ENCODE measurements at places on chromosomes 12 and 14. TPM values are rescaled to one million over a fixed set of nuclear protein-coding genes. Genes with fewer than 3 reads are reported as not detected.

- no peak for DNase-seq
Observed at GRCh38 chr12:3119756-3120601, 42.8 kb downstream of the TSPAN9 start.

DNA sequence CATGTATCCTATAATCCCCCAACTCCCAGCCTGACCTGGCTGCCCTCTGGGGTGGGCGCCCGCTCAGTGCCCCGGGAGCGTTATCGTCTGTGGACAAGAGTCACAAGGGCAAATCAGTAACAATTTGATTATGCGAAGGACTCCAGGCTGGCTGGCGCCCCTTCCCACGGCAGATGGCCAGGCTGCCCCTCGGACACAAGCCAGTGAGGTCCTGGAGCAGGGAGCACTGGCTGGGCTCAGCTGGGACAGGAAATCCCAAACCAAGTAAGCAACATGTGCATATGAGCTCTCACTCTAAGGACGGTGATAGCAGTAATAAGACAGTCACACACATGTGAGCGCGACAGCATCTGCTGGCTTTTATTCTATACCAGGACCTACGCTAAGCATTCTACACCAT lies 59.3 kb upstream of the FAM222A start:
- no peak for DNase-seq

GRCh38 chr12:75760573-75761294 lies 249.3 kb upstream of the KRR1 start:
- DNase-seq = no peak

DNA sequence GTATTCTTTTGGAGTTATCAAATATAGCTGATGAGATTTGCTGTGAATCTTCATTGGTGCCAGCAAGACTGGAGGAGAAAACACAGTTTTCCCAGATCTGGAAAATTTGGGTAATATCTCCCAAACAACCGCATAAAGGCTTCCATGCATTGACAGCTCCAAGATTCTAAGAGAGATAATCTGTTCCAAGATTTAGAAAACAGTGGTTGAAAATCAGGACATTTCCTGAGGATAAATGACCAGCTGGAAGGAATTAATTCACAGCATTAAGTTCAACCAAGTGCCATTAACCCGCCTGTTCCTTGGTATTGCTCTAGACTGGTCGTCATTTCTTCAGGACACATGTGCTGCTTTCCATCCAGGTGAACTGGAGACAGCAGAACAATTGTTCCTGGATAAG lies 147.9 kb upstream of the PRICKLE1 start:
- no peak for DNase-seq

DNA sequence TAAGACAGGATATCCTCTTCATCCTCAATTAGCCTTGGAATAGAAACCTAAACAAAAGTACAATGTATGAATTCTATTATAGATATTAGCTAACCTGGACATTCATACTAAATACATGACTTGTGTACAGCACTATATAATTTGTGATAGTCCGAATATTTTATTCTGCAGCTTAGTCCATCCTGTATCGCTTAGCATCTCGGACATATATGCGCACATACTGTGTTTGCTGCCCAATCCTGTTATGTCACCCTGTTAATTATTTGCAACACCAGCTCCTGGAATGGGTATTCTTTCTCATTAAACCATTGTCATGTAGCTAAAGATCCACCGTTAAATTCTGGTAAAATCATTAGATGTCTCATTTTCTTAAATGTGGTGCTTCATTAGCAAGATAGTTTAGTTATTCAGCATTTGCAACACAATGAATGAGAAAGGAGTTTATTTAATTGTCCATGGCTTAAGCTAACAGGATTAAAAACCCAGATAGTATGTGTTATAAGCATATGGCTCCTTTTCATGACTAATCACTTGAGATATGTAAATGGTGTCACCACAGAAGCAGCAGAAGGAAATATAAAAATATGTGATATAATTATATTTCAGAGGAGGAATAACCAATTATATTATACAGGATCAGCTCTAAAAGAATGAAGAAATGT lies 156.0 kb upstream of the ARHGAP5 start:
- DNase-seq = no peak

DNA sequence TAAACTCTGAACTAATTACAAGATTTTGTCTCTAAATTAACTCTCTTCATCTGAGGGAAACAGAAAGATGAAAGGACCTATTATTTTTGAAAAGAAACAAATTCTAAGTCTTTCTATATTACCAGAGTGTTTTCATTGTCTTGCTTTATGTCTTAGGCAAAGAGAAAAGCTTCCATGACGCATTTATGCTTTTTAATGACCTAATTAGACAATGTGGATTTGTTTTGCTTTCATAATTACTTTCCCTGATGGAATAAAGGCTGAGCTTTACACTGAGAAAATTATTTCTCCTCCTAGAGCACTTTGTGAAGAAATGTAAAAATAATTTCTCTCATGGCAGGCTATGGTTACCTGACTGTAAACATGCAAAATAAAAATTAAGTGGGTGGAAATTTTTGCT lies 138.0 kb upstream of the SLCO1C1 start:
- no peak for DNase-seq

- DNase-seq = no peak
Observed at GRCh38 chr12:39872425-39872824, 233.5 kb downstream of the SLC2A13 start.

GRCh38 chr12:109289551-109289950 lies 19.5 kb downstream of the FOXN4 start:
- no peak for DNase-seq

DNA sequence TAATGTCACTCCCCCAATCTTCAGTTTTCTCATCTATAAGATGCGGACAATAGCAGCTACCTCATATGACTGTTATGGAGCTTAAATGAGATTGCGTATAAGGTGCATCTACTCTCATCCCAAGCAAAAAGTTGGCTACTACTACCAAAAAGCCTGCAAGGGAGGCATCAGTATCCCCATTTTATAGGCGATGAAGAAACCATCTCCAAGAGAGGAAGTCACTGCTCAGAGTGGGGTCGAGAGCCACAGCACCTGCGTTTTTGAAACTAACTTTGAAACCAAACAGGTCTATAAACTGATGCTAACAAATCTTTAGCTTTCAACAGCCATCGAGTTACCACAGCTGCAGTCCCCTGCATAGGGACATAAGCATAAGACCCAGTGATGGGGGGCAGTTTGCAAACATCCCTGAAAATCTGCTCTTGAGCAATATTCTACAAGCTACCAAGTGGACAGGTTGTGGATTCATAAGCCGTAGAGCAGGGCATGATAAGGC lies 3.5 kb downstream of the GCN1 start:
- no peak for DNase-seq

DNA sequence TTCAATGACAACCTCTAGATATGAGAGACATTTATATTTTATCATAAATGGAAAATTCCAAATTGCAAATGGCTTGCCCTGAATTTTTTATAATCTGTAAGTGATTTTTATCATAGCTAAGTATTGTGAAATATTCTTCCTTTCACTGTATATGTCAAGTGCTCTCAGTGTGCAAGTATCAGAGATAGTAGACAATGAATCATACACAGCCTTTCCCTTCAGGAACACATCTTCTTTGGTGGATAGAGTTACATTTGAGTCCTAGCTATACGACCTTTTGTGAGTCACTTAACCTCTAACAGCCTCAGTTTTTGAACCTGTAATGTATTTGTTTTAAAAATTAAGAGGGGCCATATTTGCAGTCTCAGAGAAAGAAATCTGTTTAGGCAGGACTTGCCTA lies 350.7 kb upstream of the SEL1L start:
- no peak for DNase-seq

SYCP3 gene
- 0.09 TPM for total RNA-seq

CLEC1B gene
- total RNA-seq = not detected

OR4N5 gene
- not detected for total RNA-seq

Data from activated CD8-positive, alpha-beta T cell treated with anti-CD3 and anti-CD28 coated beads for 36 hours (primary cell).